ENCODE measurements at places on chromosomes 2 and 18. TPM values are rescaled to one million over a fixed set of nuclear protein-coding genes. Genes with fewer than 3 reads are reported as not detected.

Gene PASK
- 2.4 TPM for total RNA-seq

Gene FHOD3
- 118 TPM for total RNA-seq

Gene UGT1A10
- total RNA-seq = not detected

DNA sequence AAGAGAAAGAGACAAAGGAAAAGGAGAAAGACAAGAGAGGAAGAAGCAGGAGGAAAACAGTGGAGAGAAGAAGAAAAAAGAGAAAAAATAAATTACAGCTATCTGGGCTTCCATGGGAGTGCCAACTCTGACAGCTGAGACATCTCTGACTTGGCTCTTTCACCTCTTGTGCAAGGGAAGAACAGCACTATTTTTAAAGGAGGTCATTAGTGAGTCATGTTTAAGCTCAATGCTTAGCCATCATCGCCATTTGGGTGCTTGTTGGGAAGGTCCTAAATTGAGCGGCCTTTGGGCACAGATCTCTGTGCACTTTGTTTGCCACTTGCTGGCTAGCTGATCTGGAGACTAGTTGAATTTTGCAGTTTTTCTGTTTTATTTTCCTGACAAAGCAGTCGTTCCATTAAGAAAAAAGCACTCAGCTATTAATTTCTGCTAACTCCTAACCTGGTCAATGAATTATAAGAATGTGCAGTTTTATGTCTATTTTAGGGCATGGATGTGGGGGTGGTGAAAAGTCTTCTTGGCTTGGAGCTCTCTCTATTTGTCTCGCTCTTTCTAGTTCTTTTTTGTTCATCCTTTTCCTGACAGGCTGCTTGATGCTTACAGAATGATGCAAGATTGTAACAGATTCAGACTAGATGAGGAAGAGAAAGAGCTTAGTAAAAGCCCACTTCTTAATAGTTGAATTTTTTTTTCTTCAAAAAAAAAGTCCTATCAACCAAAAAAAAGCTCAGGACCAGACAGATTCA lies 231.5 kb downstream of the SLC8A1 start:
- peak; percentile 47 for DNase-seq

GRCh38 chr2:19355931-19356544 lies 2.4 kb downstream of the OSR1 start:
- DNase-seq = no peak

DNA sequence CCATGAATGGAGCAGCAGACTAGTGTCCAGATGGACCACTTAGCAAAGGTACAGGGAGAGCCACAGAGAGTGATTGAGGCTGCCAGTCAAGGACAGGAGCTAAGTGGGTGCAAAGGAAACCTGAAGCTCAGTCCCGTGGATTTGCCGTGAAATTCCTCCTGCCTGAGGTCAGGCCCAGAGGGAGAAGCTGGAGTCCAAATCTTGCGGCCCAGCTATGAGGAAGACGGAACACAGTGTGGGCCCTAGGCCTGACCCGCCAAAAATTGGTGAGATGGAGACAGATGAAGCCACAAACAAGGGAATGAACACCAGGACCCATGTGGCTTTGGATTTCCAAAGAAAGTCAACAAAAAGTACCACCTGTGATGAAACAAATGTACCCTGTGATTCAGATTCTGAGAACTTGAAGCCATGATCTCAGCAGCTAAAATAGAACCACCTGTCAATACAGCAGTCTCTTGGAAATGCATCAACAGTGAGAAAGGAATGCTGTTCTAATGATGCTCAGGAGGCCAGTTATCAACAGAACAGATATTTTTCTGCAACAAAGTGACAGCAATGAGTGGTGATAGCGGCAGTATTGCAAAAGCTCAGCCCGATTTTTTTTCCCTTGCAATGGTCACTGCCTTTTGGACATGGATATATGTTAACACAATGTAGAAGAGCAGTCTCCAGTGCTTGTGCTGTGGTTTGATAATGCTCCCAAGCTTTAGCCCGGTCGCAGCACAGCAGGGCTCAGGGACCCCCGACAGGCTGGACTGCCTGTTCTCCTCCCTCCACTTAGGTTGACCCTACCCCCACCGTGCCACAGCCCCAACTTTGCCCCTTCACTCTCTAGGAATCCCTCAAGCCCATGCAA lies 10.7 kb downstream of the COL6A3 start:
- DNase-seq = peak; percentile 47

- no peak for DNase-seq
Observed at GRCh38 chr2:6789559-6790138, 76.1 kb downstream of the CMPK2 start.

- no peak for DNase-seq
Observed at GRCh38 chr2:41597680-41598079, 450.1 kb upstream of the PKDCC start.

Measured in heart left ventricle (tissue), 16 donors.